NCI-H774 (cell line): ENCODE measurements at places on chromosomes 7 and 10.

- no peak for DNase-seq
These were observed 154.5 kb downstream of the TMEM168 start for GRCh38 chr7:112635742-112636141.

DNA sequence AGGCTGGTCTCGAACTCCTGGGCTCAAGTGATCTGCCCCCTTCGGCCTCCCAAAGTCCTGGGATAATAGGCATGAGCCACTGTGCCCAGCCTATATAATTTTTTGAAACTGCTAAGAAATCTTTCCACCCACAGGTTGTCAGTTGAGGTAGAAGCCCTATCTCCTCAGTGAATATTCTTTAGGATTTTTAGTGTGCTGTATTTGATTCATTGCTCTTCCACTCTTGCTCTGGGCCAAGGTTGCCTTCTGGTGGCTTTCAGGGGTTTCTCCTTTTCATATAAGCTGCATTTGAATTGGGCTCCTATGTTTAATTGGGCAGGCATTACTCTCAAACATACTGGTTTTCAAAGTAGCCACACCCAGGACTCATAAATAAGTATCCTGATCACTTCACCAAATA is 931.2 kb downstream of the GATA3 start:
- no peak for DNase-seq

- no peak for DNase-seq
These were observed 38.7 kb upstream of the MTPAP start for GRCh38 chr10:30387646-30388243.

- no peak for DNase-seq
These were observed 25.5 kb downstream of the RAMP3 start for GRCh38 chr7:45182856-45183710.

GRCh38 chr7:157755741-157756140 is 418.9 kb downstream of the DNAJB6 start:
- DNase-seq = no peak

DNA sequence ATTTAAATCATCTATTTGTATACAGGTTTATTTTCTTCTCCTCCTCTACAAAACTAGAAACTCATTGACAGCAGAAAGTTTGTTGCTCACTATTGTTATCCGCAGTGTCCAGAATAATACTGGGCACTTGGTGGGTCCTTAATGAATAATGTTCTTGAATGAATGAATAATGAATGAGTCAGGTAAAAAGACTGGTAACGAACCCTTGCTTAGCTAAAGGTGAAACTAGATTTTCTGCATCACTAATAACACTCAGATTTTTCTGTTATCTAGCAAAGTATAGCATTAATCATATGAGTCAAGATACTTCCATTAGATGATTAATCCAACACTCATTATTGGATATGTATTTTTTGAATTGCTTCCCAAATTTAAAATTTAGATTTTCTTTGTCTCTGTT is 953.2 kb downstream of the SORCS3 start:
- no peak for DNase-seq

DNA sequence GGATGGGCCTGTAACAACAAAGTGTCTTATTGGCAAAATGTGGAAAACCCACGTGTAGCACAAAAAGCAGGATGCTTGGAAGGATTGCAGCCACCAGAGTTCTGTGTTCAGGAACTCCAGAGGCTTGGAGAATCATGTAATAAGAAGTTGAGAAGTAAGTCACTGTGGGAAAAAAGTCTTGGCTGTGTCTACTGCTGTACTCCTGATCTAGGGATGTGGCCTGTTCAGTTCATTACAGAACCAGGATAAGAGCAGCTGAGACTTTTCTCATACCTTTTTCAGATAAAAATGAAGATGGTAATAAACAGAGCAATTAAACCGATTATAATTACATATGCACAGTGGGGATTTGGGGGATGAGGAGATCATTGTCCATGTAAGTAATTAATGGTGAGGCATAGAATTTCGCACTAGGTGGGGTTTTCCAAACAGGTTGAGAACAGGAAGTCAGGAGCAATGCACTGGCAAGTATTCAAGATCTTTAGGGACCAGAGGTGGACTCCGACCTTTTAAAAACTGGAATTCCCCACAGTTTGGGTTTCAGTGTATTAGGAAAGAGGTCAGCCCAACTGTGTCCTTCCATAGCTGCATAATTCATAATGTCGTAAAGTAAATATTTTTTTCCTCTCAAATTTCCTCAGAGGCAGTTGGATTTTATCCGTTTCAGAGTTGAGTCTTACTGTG is 281.7 kb downstream of the FRMD4A start:
- DNase-seq = no peak

GRCh38 chr7:17320657-17321056 is 22.2 kb downstream of the AHR start:
- DNase-seq = no peak

DNA sequence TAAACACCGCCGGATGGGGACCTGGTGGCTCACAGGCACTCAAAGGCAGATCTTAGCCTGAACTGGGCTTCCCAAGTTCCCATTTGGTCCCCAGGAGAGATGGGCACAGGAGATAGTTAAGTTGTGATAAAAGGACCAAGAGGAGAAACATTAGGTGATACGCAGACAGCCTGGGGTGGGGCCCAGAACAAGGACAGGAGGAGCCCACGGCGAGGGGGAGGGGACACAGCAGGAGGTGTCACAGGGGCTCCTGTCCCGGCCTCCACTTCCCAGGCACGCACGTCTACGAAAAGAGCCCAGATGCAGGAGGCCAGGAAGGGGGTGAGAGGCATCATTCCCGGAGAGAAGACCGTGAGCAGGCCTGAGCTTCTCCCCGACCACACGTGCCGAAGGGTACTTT is 16.3 kb upstream of the DNAAF5 start:
- DNase-seq = no peak

DNA sequence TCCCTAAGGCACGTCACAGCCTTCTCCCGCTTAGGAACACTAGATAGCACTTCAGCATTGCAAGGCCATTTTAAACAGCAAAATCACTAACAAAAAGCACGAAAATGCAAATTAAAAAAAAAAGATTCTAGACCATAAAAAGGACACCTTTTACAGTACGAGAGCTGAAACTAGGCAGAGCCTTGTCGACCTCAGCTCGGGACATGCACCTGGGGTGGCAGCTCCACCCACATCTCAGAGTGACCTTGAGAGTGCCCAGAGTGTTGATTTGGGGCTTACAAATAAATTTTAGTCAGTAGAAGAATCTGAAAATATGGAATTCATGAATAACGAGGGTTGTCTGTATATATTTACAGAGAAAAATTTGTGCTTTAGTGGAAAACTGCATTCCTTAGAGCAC is 1.1 kb downstream of the MRPS24 start:
- DNase-seq = no peak

- DNase-seq = no peak
These were observed 154.3 kb upstream of the CXCL12 start for GRCh38 chr10:44539178-44539577.

DNA sequence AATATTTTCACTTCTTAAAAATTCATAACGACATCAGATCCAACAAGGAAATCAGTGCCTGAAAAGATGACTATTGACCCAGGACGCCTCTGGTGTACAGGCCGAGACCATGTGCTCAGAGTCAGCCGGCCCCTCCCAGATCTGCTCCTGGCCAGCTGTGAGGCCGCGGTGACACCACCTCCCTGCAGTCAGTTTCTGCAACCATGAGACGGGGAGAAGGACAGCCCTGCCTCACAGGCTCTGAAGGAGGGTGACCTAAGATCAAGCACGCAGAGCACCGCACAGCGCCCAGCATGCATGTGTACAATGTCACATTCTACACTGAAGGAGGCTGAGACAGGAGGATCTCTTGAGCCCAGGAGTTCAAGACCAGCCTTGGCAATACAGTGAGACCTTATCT is 2.6 kb upstream of the GPER1 start:
- no peak for DNase-seq

DNA sequence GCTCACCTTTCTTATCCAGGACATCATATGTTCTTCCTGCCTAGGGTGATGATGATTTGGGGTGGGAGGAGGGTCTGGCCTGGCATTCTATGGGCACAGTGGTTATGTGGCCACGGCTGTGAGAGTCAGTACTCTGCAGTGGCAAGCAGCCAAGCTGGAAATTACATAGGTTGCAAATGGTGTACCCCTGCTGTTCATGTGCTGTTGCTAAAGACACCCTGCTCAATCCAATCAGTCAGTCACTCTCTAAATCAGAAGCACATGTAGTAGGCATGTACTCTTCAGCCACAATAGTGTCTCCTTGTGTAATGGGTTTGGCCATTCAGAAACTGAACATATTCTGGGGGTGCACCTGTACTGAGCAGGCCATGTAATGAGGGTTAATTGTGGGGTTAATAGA is 449.1 kb upstream of the ANKRD30A start:
- DNase-seq = no peak

GRCh38 chr7:78605119-78605518 is 806.5 kb downstream of the PHTF2 start:
- no peak for DNase-seq

GRCh38 chr7:112874909-112875308 is 84.7 kb upstream of the TMEM168 start:
- DNase-seq = no peak

DNA sequence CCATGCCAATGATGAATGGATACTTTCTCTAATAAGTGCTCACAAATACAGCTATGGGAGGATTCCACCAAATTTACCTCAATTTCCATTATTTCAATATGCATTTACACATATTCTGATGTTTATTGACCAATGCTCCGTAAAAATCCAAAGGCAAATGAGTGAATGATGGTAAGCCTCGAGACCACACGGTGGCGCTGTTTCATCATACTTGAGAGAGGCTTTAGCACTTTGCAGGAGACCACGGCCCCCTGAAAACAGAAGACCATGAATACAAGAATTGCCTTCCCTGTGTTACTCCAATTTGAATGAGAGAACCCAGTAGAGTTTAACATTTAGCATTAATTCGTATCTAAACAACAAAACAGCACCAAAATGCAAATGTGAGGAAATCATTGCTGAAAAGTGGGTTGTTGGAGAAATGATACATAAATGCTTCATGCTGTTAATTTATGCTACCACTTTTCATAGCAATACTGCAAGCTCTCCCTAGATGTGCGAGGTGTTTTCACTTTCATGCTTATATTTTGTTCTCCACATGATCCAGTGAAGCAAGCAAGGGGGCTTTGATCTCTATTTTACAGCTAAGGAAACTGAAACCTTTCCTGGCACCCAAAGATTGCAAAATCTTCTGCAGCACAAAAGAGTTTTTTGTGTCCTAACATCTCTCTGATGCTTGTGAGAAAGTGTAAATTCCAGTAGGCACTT is 35.4 kb downstream of the TRIL start:
- peak; percentile 79 for DNase-seq

GRCh38 chr7:147071536-147071935 is 954.9 kb downstream of the CNTNAP2 start:
- no peak for DNase-seq

DNA sequence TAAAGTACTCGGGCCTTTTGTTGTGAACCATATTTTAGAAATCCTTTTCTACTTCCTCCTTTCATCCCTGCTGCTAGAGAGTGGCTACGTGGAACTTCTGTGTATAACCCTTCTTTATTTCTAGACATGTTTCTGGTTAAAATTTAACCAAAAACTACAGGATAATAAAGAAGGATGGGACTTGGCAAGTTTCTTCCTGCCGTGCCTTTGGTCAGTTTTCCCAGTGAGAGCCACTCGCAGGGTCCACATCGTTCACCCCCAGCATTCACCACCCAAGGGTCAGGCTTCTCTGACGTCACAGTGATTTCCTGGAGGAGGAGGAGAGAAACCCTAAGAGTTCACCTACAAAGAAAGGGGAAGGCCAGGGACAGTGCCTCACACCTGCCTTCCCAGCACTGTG is 45.4 kb downstream of the NKX6-2 start:
- DNase-seq = no peak

DNA sequence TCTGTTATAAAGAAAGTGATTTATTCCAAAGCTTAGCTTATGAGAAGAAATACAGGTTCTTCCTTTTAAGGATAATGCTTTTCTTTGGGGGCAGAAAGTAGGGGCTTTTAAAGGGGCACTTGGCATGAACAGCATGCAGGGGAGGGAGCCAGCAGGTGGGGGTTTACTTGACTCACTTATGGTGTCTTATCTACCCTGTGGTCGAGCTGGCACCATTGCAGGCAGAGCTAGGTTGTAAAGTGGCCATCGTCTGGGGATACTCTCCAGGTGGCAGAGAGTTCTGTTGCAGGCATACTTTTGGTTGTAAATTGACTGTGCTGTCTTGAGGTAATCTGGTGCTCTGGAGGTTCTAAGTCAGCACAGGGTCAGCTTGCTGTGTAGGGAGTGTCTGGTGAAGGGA is 26.3 kb upstream of the IFRD1 start:
- DNase-seq = no peak

GRCh38 chr10:87565010-87565409 is 60.3 kb downstream of the MINPP1 start:
- no peak for DNase-seq

DNA sequence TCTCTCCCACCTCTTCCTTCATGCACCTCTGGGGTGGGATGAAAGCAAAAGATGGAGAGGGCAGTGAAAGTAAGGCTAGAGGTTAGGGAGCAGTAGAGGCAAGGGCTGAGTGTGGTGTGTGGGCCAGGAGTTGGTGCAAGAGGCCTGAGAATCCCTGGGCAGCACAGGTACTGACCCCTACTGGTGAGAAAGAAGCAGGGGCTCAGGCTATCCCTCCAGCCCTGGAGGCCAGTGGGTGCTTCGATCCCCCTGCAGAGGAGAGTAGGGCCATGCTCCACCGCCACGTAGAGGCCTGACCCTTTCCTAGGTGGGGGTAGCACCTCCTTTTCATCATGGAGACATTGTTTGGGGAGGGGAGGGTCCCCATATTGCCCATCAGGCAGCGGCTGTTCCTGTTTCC is 9.8 kb downstream of the CDHR1 start:
- no peak for DNase-seq

DNA sequence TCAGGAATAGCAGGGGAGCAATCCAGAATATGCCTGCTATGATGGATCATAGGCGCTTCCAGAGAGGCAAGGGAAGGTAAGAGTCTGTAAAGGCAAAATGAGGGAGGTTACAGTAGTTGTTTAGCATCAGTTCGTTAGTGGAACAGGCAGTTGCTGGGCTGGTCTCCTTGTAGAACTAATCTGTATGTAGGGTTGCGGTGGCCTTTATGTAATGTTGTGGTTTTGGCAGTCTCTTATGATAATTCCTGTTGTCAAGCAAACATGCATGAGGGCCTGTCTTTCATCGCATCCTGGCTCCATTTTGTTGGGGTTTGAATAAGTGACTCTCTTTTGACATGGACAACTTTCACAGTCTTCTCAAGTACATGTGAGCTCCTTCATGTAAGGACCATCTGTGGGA is 427.8 kb upstream of the LRGUK start:
- DNase-seq = no peak

DNA sequence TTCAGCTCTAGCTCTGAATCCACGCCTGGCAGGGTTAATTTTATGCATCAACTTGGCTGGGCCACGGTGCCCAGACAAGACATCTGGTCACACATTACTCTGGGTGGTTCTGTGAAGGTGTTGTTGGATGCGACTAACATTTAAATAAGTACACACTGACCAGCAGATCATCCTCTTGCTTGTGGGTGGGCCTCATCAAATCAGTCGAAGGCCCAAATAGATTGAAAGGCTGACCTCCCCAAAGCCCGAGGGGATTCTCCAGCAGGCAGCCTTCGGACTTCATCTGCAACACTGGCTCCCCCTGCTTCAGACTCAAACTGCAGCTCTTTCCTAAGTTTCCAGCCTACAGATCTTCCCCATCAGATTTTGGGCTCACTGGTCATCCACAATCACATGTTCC is 53.6 kb downstream of the SFMBT2 start:
- no peak for DNase-seq
